ENCODE measurements at places on chromosomes 1 and 21. TPM values are rescaled to one million over a fixed set of nuclear protein-coding genes. Genes with fewer than 3 reads are reported as not detected.
A peak's percentile ranks its signal among the peaks of the same experiment; 100 is the strongest.

DNA sequence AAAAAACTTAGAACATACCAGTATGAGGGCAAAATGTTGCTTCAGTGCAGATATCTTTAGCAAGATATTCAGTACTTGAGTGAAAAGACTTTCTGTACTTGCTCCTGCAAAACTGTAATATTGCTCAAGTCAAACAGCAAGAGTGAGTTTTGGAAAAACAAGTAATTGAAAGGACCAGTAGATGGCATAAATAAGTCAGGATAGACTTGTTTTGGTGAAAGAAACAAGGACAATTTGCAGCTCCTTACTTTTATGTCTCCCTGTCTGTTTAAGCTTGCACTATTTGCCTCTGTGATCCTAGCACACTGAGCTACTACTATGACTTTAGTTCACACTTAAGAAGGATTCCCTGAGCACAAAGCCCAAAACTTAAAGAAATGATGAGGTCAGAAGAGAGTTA is 39.1 kb downstream of the IFI44 start:
- no peak overlapping the region for H3K4me3 ChIP-seq
- no peak for DNase-seq
- H3K36me3 ChIP-seq, result no peaks in the 10 kb centered on the region
- no peaks in the 10 kb centered on the region for H3K27me3 ChIP-seq

DNA sequence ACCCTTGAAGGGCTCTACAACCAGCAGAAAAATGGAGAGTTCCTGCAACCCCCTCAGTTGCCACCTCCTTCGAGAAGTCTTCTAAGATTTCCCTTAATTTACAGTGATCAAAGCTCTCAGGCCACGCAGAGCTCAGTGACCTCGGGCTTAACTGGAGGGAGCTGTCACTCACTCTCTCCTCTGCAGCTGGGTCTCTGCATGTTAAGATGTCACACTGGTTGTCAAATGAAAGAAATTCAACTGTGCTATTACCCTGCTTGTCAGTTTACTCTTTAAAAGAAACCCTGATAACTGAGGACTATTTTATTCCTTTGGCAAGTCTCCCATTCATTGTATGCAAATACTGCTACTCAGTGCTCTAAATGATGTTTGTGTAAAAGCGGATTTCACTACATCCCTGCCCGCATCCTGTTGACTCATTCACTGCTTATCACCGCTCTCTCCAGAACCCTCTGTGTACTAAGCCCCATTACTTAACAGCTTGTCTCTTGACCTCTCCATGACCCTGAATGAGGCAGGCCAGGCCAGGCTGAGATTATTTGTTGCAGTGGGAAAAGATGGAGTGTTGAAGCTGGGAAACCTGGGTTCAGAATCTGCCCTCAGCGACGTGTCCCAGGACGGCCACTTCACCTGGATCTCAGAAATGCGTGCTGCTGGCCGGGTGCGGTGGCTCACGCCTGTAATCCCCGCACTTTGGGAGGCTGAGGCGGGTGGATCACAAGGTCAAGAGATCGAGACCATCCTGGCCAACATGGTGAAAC is 13.7 kb downstream of the DHRS3 start:
- peak overlapping the region; percentile 51 for H3K27ac ChIP-seq
- peaks cover 40% of the 10 kb centered on the region for H3K4me1 ChIP-seq
- no peaks in the 10 kb centered on the region for H3K27me3 ChIP-seq
- no peak overlapping the region for H3K4me3 ChIP-seq
- H3K36me3 ChIP-seq, result no peaks in the 10 kb centered on the region

FMO2 gene
- total RNA-seq, result 3.3 TPM

FCGR1A gene
- total RNA-seq, result 9.3 TPM

KIF14 gene
- 0.16 TPM for total RNA-seq
